ENCODE measurements at places on chromosomes 2 and 18.
A peak's percentile ranks its signal among the peaks of the same experiment; 100 is the strongest.

DNA sequence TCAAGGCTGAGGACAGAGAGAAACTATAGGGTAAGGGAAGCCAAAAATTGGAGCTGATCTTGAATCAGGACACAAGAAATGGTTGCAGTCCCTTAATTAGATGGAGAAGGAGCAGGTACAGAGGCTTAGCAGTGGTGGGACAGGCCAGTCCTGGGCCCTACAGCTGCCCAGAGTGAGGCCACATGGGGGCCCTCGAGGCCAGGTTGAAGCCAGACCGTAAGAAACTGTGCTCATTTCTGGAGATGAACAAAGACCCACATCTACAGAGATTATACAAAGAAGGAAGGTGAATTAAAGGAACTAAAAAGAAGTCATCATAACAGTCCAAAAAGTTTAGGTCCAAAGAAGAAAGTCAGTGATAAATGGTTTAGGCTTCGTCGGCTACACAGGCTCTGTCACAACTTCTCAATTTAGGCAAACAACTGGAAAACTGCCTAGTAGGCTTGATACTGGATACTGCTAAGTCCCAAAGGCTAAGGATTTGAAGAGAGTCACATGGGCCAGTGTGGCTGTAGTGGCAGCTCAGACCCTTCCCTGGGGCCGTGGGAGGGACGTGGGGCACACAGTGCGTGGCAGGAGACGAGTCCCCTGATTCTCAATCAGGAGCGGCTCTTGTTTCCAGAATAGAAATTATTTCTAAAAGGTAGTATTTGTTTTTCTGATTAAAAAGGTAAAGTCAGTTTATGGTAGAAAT, 50.4 kb upstream of the CNGA3 start:
- no peak overlapping the region for H3K4me3 ChIP-seq
- DNase-seq = no peak
- no peak overlapping the region for H3K27ac ChIP-seq
- peaks cover 14% of the 10 kb centered on the region for H3K27me3 ChIP-seq
- H3K36me3 ChIP-seq = peaks cover under 1% of the 10 kb centered on the region

GRCh38 chr2:200026332-200027230, 71.2 kb downstream of the MAIP1 start:
- H3K4me1 ChIP-seq = peaks cover 4% of the 10 kb centered on the region
- H3K27ac ChIP-seq = no peak overlapping the region
- no peak overlapping the region for H3K4me3 ChIP-seq
- H3K36me3 ChIP-seq = no peaks in the 10 kb centered on the region
- DNase-seq = no peak

GRCh38 chr2:200428961-200429665, 80.8 kb downstream of the KCTD18 start:
- peaks cover 12% of the 10 kb centered on the region for H3K36me3 ChIP-seq
- peaks cover 6% of the 10 kb centered on the region for H3K4me1 ChIP-seq
- H3K4me3 ChIP-seq = no peak overlapping the region
- H3K27me3 ChIP-seq = no peaks in the 10 kb centered on the region
- H3K27ac ChIP-seq = no peak overlapping the region
- DNase-seq = no peak

GRCh38 chr2:164620873-164621763, at the start of gene GRB14:
GRB14 (minus strand) TSS chr2:164621482; CDS start chr2:164621309, 173 bp downstream.
- peaks cover 33% of the 10 kb centered on the region for H3K27me3 ChIP-seq
- H3K27ac ChIP-seq = no peak within 1 kb of the TSS
- no peak within 1 kb of the TSS for H3K4me3 ChIP-seq
- no peak for DNase-seq
- H3K4me1 ChIP-seq = no peaks in the 10 kb centered on the region

GRCh38 chr2:223932816-223933800, 12.0 kb downstream of the WDFY1 start:
- H3K36me3 ChIP-seq = peaks cover 12% of the 10 kb centered on the region
- no peaks in the 10 kb centered on the region for H3K27me3 ChIP-seq
- no peak for DNase-seq
- H3K4me1 ChIP-seq = peaks cover 55% of the 10 kb centered on the region
- H3K27ac ChIP-seq = peak overlapping the region; percentile 4

DNA sequence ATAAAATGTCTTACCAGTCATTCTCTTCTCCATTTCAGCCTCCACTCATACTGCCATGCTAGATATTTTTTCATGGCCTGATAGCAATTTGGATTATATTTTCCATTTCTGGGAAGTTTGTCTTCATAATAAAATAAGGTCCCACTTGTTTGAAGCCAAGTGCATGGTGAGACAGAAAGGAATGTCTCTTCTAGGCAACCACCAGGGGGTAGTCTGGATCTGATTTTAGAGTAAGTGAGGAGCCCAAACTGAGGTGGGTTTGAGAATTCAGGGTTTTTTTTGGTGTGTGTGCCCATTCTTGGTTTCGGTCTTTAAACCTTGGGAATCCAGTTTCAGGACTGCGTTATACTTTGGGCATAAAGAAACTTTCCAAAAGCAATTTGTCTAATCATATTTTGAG, 315.5 kb downstream of the RPRM start:
- no peak for DNase-seq
- H3K4me3 ChIP-seq = no peak overlapping the region
- no peaks in the 10 kb centered on the region for H3K4me1 ChIP-seq

DNA sequence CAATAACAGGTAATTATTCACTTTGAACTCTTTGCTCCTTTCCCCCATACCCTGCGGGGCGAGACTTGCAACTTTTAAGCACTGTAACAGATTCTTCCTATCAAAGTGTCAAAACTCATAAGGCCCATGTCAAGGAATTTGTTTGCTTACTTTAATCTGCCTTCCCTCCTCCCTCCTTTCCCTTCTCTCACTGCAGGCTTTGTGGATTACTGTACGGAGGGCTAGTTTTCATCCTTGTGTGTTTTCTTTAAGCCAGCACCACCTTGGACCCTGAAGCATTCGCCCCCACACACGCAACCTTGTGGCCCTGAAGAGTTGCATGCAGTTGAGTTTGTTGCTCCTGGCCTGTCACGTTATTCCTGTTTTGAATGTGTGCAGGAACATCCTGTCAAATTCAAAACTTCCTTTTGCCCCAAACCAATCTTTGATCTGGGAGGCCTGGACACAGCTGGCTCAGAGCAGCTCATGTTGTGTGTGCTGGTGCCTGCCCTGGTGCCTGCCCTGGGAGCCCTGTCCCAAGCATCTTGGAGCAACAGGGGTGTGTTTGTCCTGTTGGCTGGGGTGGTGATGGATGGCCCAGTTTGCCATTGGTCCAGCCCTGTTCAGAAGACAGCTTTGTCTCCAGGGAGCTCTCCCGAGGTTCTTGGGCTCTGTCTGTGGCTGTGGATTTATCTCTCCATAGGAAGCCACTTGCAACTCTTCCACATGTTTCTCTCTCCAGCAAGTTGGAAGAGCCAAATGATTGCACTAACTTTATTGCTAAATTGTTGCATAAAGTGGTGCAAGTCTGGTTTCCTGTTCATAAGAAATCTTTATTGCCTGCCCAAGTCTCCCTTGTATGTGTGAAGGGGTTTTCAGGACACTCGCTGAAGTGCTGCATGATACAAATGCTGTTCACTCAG, 199.6 kb downstream of the VAPA start:
- H3K27me3 ChIP-seq = peaks cover 2% of the 10 kb centered on the region
- H3K27ac ChIP-seq = no peak overlapping the region
- no peak overlapping the region for H3K4me3 ChIP-seq
- no peak for DNase-seq
- H3K36me3 ChIP-seq = no peaks in the 10 kb centered on the region
